ENCODE measurements at places on chromosomes 12 and 14.
A peak's percentile ranks its signal among the peaks of the same experiment; 100 is the strongest.

DNA sequence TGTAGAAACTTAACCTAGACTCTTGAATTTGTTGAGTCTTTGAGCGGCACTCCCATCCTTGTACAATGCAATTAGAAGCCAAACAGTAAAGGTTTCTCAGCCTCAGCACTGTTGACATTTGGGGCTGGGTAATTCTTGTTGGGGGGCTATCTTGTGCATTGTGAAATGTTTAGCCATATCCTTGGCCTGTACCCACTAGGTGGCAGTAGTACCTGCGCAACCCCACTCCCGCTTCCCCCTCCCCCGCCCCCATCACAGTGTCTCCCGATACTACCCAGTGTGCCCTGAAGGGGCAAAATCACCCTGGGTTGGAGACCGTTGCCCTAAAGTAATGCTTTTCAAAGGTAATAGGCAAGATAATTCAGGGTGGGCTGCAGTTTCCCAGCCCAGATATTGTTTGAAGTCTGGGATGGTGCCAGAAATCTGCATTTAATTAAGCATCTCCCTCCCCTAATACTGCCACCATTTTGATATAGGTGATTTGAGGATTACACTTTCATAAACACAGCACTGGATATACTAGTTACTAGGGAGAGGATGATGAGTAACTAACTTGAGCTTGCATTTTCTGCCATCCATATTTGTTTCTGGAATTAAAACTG lies 1.8 kb downstream of the COX6A1 start:
- DNase-seq = peak; percentile 61

DNA sequence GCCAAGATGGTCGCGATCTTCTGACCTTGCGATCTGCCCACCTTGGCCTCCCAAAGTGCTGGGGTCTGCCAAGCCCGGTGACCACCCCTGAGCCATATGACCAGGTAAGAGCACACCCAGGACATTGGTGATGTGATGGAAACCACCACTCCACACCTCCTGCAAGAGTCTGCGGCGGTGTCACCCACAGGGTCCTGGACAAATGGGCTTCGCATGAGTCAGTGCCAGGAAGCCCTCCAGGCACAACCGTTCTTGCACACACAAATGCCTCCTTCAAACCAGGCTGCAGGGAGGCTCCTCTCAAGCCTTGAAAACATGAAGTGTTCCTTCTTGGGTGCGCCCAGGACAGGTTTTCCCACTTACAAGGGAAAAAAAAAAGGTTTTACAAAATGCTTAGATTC lies 16.6 kb downstream of the PITPNM2 start:
- no peak for DNase-seq

- DNase-seq = no peak
Measured at GRCh38 chr12:30529489-30530269, 166.0 kb downstream of the IPO8 start.

- no peak for DNase-seq
Measured at GRCh38 chr12:121804417-121805111, 755 bp downstream of the SETD1B start.

- no peak for DNase-seq
Measured at GRCh38 chr14:58082491-58083098, 69.4 kb downstream of the ARMH4 start.

GRCh38 chr12:121582583-121583333 lies 1.9 kb upstream of the KDM2B start:
- DNase-seq = peak; percentile 23

Data from head of caudate nucleus (tissue), 42 donors.